Naive thymus-derived CD8-positive, alpha-beta T cell (primary cell): ENCODE measurements at places on chromosomes 2 and 18.

DNA sequence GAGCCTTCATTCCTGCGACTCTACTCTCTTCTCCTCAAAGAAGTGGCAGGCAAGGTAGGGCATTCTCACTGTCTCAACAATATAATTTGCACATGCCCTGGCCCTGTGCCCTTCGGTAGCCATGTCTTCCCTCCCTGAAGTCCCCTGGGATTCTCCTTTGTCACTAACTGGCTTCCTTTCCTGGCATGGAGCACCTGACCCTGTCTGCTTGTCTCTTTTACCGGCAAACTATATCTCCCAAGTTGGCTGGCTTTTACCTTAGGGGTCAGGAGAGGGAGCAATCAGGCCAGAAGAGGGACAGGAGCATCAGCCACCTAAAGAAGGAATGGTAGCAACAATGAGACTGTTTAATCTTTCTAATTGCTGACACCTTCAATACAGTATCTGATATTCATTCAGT lies 51.9 kb upstream of the RMDN2 start:
- no peak for DNase-seq

- no peak for DNase-seq
Observed at GRCh38 chr2:73984922-73985307, 205 bp downstream of the TET3 start.

GRCh38 chr2:225980372-225980771 lies 580.9 kb downstream of the NYAP2 start:
- DNase-seq: no peak

GRCh38 chr2:199315299-199316179 lies 142.2 kb downstream of the SATB2 start:
- DNase-seq: no peak

GRCh38 chr2:150618245-150618895 lies 130.9 kb upstream of the RND3 start:
- no peak for DNase-seq

DNA sequence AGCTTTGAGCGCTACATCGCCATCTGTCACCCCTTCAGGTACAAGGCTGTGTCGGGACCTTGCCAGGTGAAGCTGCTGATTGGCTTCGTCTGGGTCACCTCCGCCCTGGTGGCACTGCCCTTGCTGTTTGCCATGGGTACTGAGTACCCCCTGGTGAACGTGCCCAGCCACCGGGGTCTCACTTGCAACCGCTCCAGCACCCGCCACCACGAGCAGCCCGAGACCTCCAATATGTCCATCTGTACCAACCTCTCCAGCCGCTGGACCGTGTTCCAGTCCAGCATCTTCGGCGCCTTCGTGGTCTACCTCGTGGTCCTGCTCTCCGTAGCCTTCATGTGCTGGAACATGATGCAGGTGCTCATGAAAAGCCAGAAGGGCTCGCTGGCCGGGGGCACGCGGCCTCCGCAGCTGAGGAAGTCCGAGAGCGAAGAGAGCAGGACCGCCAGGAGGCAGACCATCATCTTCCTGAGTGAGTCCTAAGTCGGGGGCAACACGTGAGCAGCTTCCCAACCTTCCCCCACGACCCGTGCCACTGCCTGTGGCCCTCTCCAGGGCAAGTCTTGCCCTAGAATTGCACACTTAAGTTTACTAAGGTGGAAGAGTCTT lies 928 bp downstream of the GPR39 start:
- DNase-seq: no peak

DNA sequence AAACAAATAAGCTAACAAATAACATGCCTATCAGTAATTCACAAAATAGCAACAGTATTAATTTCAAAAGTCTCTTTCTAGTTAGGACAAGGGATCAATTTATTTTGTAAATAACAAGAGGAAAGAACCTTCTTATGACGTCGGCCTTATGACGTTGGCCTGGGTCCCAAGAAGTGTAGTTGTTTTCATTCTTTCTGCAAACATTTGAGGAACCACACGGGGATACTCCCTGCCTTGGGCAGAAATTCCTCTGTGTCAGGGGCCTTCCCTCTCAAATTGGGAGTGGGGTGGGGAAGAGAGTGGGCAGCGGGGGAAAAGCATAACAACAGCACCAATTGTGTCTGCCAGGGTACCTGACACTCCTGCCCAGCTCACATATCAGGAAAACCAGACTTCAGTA lies 1.3 kb downstream of the CCDC68 start:
- DNase-seq: no peak

- DNase-seq: no peak
Observed at GRCh38 chr18:12072996-12073395, 20.6 kb upstream of the ANKRD62 start.

- no peak for DNase-seq
Observed at GRCh38 chr2:226578373-226578772, 221.2 kb downstream of the IRS1 start.
